Activated B cell treated with CpG ODN at 0.5 μM for 24 hours (primary cell): ENCODE measurements at places on chromosomes 12 and 14.

- no peak for DNase-seq
Observed at GRCh38 chr14:103136388-103137271, 13.4 kb downstream of the TNFAIP2 start.

- no peak for DNase-seq
Observed at GRCh38 chr12:108594-108993, 42.0 kb downstream of the IQSEC3 start.

DNA sequence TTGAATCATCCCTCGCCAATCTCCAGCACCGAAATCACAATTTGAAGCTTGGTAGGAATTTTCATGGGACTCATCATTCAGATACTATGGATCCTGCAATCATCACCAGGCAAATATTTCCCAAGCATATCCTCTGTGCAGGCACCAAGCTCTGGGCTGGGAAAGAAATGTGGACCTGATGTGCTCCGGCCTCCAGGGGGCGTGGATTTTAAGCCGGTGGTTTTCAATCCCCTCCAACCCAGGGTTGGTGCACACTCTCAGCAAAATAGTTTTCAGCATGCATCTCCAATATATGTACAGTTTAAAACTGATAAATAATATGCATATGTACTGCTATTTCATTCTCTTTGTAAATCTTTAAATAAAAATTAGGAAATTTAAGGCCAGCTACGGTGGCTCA lies 98.9 kb downstream of the RBM19 start:
- DNase-seq: no peak

DNA sequence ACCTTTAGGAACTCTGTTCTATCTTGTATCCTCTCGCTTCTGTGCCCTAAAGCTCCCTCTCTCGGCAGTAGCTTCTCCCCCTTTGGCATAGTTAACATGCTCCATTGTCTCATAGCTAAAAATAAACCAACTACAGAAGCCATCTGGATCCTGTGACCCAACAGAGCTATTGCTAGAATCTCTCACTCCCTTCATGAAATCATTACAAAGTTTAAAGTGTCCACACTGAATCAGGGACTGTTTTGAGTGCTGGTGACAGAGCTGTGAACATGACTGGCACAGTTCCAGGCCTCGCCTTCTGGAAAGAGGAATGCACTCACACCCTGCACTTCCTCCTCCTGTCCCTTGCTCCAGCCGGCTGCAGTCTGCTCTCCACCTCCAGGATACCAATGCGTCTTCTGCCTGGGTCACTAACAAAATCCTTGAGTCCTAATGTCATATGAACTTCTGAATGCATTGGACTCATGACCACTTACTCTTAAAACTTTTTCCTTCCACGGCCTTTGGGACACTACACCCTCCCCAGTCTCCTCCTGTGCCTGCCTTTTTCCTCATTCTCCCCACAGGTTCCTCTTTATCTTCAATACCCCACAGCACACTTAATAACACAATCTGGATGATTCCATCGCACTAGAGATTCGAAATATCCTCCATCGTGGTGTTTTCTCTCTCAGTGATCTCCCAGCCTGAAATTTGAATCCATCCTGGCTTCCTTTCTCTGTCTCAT lies 13.2 kb downstream of the PLBD1 start:
- DNase-seq: no peak

GRCh38 chr12:53505555-53506449 lies 1.5 kb downstream of the NPFF start:
- no peak for DNase-seq

DNA sequence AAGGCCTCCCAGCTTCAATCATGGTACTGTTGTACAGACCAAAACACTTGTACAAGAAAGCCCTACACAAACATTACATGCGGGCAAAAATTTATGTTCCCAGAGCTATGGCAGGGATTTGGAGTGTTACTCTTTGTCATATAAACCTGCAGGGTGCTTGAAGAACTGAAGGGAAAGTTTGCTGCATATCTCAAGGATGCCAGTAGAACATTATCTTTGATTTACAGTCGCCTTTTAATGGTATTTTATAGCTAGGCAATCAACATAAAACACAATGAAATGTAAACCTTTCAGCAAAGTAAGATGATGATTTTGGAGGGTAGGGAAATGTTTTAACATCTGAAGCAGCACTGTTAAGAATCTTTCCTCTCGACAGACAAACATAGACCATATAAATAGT lies 305.6 kb downstream of the KCNH5 start:
- no peak for DNase-seq

DNA sequence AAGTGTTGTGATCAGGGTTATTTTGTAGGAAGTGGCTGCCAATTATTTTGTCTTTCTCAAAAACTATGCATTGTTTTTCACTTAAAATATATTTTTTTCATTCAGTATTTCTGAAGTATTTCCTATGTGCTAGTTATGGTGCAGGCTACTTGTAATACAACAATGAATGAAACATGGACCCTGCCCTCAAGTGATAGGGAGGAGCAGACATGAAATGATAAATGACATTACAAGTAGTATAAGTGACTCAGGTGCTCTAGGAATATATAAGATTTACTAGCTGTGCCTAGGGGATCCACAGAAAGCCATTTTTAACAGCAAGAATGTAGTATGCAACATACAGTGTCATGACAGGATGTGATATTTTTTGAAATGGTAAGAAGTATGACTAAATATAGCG lies 65.3 kb downstream of the TTLL5 start:
- DNase-seq: no peak
